ENCODE measurements at places on chromosomes 4 and X. TPM values are rescaled to one million over a fixed set of nuclear protein-coding genes. Genes with fewer than 3 reads are reported as not detected.

- DNase-seq = no peak
Observed at GRCh38 chrX:136999024-136999423, 34.8 kb downstream of the GPR101 start.

- no peak for DNase-seq
Observed at GRCh38 chr4:159312236-159312635, 209.4 kb downstream of the RAPGEF2 start.

GRCh38 chr4:105057370-105058105, 89.1 kb upstream of the TET2 start:
- DNase-seq = no peak

DNA sequence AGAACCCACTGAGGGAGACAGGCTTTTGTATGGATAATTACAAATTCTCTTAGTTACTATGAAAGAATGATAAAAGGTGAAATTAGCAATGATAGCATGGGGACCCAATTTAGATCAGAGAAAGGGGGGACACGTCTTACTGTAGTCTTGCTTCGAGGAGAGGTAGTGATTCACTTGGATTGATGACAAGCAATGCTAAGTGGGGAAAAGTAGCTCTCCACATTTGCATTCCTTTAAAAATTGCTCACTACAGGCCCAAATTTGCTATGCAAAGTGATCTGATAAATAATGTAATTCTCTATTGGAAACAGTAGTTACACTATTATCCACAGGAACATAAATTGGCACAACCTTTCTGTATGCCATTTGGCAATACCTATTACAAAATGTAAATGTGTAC, 42.5 kb upstream of the MAP3K15 start:
- no peak for DNase-seq

DNA sequence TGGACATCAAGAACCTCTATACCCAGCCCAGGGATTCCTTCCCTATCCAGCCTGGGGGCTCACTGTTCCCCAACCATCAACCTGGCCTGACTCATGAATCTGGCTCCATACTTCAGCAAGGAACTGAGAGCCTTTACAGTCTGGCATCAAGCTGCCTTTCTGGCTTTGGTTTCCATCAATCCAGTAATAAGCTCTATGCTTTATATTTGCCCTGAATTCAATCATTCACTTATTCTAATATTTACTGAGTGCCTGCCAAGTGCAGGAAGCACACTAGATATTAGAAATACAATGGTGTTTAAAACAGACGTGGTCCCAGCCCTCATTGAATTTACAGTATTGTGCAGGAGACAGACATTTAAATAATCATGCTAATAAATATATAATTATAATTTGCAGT, 114.8 kb upstream of the PLAC1 start:
- DNase-seq = no peak

GRCh38 chrX:14504960-14505538, 24.3 kb upstream of the GLRA2 start:
- DNase-seq = no peak

DNA sequence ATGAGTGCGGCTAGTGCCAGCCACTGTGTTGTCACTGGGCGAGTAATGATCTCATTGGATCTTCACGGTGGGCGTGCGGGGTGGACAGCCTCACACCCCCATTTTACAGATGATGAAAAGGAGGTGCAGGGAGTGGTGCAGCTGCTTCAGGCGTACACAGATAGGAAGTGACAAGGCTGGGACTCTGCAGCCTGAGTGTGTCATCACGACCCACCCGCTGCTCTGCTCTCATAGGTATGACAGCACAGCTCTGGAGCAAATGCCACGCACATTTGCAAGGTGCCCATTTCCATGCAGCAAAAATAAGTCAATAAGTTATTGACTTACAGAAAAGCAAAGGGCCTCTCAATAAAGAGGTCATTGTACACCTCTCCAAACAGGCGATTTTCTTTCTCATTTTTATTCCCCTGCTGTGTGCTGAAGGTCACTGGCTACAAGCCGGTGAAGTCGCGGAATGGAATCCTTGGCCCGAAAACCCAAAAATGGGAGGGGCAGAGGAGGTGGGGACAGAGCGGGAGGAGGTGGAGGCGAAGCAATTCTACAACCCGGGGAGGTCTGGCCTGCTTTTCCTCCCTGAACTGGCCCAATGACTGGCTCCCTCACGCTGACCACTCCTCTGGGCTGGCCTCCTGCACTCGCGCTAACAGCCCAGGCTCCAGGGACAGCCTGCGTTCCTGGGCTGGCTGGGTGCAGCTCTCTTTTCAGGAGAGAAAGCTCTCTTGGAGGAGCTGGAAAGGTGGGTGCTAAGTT, at the start of gene SOD3:
TSS of gene SOD3 (plus strand) at position 658 of the 750 bp plus-strand sequence. CDS start 3,949 bp downstream, outside the sequence.
- peak; percentile 94 for DNase-seq

DNA sequence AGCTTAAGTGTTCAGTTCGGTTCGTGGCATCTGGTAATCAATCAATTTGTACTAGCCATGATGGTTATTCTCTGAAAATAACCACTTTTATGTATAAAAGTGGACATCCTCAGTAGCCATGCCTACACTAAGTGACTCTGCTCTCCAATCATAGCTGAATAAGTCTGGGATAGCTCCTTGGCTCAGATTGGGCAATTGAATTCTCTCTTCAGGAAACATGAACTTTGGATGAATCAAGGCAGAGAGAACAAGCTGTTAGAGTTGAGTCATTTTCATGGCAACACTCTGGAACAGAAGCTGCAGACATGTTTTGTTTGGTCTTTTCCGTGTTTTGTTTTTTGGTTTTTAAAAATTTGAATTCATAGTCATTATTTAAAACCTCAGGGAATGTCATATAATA, 66.8 kb upstream of the TMEM164 start:
- DNase-seq = no peak

- DNase-seq = no peak
Observed at GRCh38 chr4:173417833-173418232, 18.9 kb upstream of the SCRG1 start.

DNA sequence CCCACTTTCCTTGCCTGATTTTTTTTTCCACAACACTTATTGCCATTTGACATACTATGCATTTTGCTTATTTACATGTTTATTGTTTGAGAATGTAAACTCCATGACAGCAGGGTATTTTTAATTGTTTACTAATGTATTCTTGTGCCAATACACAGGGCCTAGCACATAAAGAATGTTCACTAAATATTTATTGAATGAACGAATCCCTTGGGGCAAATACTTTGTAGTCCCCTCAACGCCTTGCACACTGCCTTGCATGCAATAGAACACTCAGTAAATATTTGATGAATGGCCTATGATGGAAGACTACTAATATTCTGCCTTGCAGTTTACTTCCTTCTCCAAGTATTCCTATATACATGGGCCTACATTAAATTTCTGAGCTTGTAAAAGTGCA, 1.4 kb upstream of the PRPS1 start:
- DNase-seq = no peak

DNA sequence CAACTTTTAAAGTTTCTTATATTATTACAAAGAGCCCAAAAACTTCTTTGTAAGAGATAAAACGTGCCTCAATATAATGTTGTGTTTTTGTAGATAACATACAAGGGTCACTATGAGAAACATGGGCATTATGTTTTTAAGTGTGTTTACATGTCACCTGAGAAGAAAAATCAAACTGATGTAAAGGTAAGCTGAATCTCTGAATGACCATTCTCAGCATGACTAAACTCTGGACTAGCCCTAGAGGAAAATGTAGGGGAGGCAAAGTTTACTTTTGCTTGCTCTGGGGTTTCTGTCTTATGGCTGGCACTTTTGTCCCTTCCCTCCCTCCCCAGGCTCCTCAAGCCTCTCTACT, 6.8 kb downstream of the MEPE start:
- no peak for DNase-seq

DNA sequence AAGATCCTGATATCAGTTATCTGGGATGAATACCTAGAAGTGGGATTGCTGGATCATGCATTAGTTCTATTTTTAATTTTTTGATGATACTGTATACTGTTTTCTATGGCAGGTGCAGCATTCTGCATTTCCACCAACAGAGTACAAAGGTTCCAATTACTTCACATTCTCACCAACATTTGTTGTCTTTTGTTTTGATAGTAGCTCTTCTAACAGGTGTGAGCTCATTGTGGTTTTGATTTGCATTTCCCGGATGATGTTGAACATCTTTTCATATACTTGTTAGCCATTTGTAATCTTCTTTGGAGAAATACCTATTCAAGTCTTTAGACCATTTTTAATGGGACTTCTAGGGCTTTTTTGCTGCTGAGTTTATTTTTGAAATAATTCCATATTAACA, 139.2 kb upstream of the AMOT start:
- DNase-seq = no peak

- DNase-seq = no peak
Observed at GRCh38 chr4:158819942-158820786, 51.3 kb downstream of the FNIP2 start.

DNA sequence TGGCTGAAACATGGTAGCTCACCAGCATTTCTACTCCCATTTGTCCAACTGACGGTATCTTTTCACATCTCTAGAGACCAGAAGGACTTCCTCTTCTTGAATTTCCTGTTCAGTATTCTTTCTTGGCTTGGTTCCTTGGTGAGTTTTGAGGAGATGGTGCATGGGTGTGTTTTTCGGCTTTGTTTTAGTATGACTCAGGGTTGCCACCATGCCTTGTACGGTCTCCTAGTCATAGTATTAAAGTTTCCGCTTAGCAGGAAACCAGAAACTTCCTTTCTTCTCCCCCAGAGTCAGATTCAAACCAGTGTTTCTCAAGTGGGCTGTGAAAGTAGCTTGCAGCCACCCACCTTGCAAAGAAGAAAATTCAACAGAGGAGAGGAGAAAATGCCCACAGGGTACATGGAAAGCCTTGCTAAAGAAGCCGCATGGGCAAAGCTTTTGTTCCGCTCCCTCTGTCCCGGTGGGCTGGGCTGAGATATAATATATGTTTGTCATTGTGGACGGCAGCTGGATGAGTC, 5.7 kb downstream of the CD99 start:
- DNase-seq = peak; percentile 48

GRCh38 chr4:83644677-83645659, 109.1 kb downstream of the GPAT3 start:
- no peak for DNase-seq

DNA sequence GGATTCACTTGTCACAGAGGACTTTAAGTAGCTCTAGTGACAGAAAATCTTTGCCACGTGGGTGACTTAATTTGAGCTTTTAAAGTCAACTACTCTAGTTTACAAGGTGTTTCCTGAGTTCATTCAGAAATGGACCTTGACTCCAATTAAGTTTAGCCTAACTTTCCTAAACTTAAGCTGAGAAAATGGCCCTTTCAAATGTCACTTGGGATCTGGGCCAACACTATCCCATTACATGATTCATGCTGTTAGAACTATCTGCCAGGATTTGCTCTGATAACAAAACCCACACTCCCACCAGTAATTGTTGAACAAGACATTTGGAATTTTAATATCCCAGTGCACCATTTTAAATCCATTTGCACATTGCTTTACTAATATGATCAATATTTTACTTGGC, 40.8 kb downstream of the C4orf46 start:
- no peak for DNase-seq

- DNase-seq = no peak
Observed at GRCh38 chr4:83732114-83732635, 196.3 kb downstream of the GPAT3 start.

- no peak for DNase-seq
Observed at GRCh38 chr4:8656711-8657380, 64.3 kb downstream of the CPZ start.

GRCh38 chr4:141922236-141922635, 285.9 kb downstream of the IL15 start:
- DNase-seq = no peak

- no peak for DNase-seq
Observed at GRCh38 chr4:85147481-85148076, 181.1 kb upstream of the WDFY3 start.

DNA sequence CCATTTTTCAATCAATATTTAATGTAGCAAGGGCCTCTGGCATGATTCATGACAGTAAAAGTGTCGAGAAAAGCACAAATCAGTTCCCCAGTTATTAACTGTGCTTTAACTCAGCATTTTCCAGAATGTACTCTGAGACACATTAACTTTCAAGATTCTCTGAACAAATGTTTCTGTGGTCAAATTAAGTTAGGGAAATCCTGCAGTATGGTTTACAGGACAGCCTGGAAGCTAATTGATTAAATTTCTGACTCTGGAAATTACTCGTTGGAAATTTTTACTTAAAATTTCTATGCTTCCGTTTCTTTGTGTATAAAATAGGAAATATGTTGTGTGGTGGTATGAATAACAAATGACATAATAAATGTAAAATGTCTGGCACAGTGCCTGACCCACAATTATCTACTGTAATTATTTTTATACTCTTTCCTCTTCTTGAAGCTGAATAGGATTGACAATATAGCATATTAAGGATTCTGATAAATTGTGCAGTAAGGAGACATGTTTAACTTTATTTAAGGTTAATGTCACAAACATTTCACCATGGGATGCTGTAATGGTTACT, 33.7 kb downstream of the STK32B start:
- DNase-seq = no peak

- DNase-seq = no peak
Observed at GRCh38 chr4:119244832-119245231, 32.3 kb downstream of the USP53 start.

DNA sequence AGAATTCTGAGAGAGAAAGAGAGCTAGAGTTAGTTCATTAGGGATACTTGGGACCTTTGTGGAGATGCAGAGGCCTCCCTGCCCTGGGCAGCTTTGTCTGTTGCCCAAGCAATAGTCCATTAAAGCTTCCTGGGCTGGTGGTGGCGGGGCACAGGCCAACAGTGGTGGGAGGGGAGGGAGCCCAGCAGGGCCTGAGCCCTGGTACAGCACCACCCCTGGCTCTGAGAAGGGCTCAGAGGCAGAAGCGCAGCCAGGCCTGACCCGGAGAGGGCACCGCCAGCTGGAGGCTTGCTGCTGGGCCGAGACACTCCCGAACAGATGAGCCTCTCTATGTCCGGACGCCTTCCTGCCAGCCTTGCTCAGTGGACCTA, 65.3 kb downstream of the EFNB1 start:
- peak; percentile 68 for DNase-seq

- no peak for DNase-seq
Observed at GRCh38 chr4:83873996-83874395, 338.1 kb downstream of the GPAT3 start.

DCAF4L1 gene
- 0.28 TPM for total RNA-seq

RRH gene
- 0.28 TPM for total RNA-seq

ACOT9 gene
- 45.3 TPM for total RNA-seq

ENPEP gene
- 3.1 TPM for total RNA-seq

HHIP gene
- total RNA-seq = 0.79 TPM

CT45A3 gene
- not detected for total RNA-seq

FRAS1 gene
- 2.3 TPM for total RNA-seq

CYLC1 gene
- not detected for total RNA-seq
